Mesothelial cell of epicardium (in vitro differentiated cells): ENCODE measurements at places on chromosomes 16 and 17.

DNA sequence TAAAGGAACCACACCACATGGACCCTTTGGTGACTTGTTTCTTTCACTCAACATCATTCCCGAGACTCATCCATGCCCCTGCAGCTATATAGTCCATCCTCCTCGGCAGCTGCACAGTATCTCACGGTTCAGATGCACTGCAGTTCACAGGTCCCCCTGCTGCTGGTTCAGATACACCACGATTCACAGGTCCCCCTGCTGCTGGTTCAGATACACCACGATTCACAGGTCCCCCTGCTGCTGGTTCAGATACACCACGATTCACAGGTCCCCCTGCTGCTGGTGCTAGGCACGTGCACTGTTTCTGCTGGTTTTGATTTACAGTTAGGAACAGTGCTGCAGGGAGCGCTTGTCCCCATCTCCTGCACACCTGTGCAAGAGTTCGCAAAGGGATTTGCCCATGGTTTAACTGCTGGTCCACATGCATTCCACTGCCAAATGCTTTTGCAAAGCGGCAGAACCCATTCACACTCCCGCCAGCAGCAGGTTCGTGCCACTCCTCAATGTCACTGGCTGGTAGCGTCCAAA, 3.8 kb downstream of the HSDL1 start:
- H3K27me3 ChIP-seq = peaks cover 3% of the 10 kb centered on the region
- H3K36me3 ChIP-seq = peaks cover 10% of the 10 kb centered on the region
- peaks cover 32% of the 10 kb centered on the region for H3K4me1 ChIP-seq
- DNase-seq = no peak
- H3K4me3 ChIP-seq = no peak overlapping the region
- H3K27ac ChIP-seq = no peak overlapping the region

- H3K4me1 ChIP-seq = peaks cover 15% of the 10 kb centered on the region
- DNase-seq = no peak
- no peak overlapping the region for H3K4me3 ChIP-seq
- peaks cover 2% of the 10 kb centered on the region for H3K27me3 ChIP-seq
- no peak overlapping the region for H3K27ac ChIP-seq
- peaks cover 4% of the 10 kb centered on the region for H3K36me3 ChIP-seq
These were observed 15.7 kb downstream of the RAPGEFL1 start for GRCh38 chr17:40192961-40193360.

- no peaks in the 10 kb centered on the region for H3K27me3 ChIP-seq
- no peak for DNase-seq
- H3K36me3 ChIP-seq = peaks cover 12% of the 10 kb centered on the region
- peak overlapping the region; percentile 56 for H3K27ac ChIP-seq
- no peaks in the 10 kb centered on the region for H3K4me1 ChIP-seq
These were observed 20.1 kb downstream of the ZNF276 start for GRCh38 chr16:89741342-89742014.

DNA sequence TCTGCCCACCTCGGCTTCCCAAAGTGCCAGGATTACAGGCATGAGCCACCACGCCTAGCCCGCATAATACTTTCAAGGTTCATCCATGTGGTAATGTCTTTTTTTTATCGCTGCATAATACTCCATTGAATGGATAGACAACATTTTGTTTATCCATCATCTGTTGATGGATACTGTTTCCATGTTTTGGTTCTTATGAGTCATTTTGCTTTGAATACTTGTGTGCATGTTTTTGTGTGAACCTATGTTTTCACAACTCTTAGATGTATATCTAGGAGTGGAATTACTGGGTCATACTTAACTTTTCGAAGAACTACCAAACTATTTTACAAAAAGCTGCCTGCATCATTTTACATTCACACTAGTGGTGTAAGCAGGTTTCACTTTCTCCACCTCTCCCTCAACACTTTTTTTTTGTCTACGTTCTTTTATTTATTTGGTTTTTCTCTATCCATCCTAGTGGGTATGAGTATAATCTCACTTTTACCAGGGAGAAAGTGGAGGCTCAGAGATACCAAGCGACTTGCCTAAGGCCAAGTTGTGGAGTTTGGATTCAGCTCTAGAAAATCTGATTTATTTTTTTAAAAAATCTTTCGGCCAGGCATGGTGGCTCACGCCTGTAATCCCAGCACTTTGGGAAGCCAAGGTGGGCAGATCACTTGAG, 151.2 kb downstream of the CMIP start:
- peaks cover 23% of the 10 kb centered on the region for H3K4me1 ChIP-seq
- H3K27me3 ChIP-seq = no peaks in the 10 kb centered on the region
- no peaks in the 10 kb centered on the region for H3K36me3 ChIP-seq
- no peak overlapping the region for H3K27ac ChIP-seq

- DNase-seq = no peak
- no peak overlapping the region for H3K4me3 ChIP-seq
- no peak overlapping the region for H3K27ac ChIP-seq
These were observed 28.7 kb downstream of the NACA2 start for GRCh38 chr17:61562287-61562686.

- no peak for DNase-seq
- peaks cover 3% of the 10 kb centered on the region for H3K36me3 ChIP-seq
- no peak overlapping the region for H3K27ac ChIP-seq
These were observed 1799.0 kb downstream of the TP53TG3F start for GRCh38 chr16:35258381-35258780.

DNA sequence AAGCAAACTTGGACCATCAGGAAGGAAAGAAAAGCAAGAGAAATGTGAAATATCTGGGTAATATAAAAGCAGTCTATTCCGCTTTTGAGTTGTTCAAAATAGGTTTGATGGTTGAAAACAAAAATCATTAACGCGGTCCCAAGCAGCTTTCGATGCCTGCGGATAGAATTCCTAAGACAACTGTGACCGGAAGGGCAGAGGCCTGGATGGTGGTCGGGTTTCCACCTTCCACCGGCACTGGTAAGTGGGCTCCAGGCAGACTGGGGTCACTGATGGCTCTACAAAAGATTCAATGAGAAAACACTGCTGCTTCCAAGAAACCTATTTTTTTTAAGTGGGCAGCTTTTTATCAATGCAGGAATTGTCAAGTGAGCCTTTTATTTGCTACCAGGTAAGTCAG, 49.8 kb downstream of the ZCCHC14 start:
- no peaks in the 10 kb centered on the region for H3K27me3 ChIP-seq
- H3K36me3 ChIP-seq = peaks cover 44% of the 10 kb centered on the region
- peaks cover 12% of the 10 kb centered on the region for H3K4me1 ChIP-seq

GRCh38 chr17:28737770-28738679, 5.8 kb upstream of the TRAF4 start:
- H3K4me1 ChIP-seq = peaks cover 7% of the 10 kb centered on the region
- H3K27me3 ChIP-seq = no peaks in the 10 kb centered on the region
- no peak for DNase-seq

DNA sequence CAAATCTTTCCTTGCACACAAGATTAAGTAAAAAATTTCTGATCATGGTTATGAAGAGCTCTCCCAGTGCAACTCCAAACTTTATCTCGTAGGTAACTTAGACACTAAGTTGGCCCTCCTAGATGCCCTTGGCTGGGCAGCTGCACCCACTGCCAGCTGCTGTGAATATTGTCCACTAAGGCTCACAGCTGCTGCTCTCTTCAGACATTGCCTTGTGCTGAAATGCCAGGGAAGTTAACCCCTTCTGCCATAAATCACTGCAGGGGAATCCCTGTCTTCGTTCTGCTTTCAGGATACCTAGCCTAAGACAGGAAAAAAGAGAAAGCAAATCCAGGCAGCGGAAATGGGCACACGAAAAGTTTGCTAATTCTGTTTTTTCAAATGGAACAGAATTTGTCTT, 106.4 kb downstream of the IRX5 start:
- no peak overlapping the region for H3K27ac ChIP-seq
- DNase-seq = peak; percentile 3
- peaks cover 76% of the 10 kb centered on the region for H3K27me3 ChIP-seq
- H3K4me3 ChIP-seq = no peak overlapping the region
- no peaks in the 10 kb centered on the region for H3K36me3 ChIP-seq

DNA sequence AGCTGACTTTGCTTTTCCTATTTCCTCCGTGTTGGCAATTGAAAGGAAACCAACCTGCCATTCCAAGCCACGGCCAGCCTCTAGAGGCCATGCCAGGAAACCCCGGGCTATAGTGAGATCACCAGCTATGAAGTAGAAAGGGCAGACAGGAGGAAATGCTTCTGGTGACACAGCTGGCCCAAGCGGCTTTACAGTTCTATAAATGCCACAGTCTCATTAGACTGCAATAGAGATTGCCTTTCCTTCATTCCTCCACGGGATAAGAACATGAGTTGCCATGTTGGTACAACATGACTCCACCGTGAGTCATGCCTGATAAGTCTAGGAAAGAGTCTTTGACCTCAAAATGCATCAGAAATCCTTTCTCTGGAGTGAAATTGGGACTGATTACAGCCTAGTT, 384.9 kb downstream of the GRIN2A start:
- no peaks in the 10 kb centered on the region for H3K27me3 ChIP-seq
- H3K36me3 ChIP-seq = no peaks in the 10 kb centered on the region
- no peaks in the 10 kb centered on the region for H3K4me1 ChIP-seq
- DNase-seq = no peak

DNA sequence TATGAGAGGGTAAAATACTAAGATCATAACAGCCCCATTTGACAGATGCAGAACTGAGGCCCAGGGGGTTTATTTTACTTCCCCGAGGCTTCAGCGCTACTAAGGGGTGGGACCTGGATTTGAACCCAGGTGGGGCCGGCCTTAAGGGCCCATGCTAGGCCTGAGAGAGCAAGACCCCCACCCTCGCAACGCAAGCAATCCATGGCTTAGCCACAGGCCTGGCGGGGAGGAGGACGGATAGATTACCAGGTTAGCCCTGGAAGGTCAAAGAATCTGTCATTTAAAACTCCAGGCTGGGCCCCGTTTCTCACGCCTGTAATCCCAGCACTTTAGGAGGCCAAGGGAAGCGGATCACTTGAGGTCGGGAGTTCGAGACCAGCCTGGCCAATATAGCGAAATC, 1.9 kb upstream of the CDH3 start:
- peaks cover 34% of the 10 kb centered on the region for H3K4me1 ChIP-seq
- H3K27me3 ChIP-seq = peaks cover 3% of the 10 kb centered on the region
- no peaks in the 10 kb centered on the region for H3K36me3 ChIP-seq

- no peak overlapping the region for H3K27ac ChIP-seq
- H3K36me3 ChIP-seq = no peaks in the 10 kb centered on the region
- H3K4me3 ChIP-seq = no peak overlapping the region
- no peak for DNase-seq
- H3K4me1 ChIP-seq = peaks cover 18% of the 10 kb centered on the region
- no peaks in the 10 kb centered on the region for H3K27me3 ChIP-seq
These were observed 224.3 kb downstream of the SEC14L1 start for GRCh38 chr17:77364941-77365583.

DNA sequence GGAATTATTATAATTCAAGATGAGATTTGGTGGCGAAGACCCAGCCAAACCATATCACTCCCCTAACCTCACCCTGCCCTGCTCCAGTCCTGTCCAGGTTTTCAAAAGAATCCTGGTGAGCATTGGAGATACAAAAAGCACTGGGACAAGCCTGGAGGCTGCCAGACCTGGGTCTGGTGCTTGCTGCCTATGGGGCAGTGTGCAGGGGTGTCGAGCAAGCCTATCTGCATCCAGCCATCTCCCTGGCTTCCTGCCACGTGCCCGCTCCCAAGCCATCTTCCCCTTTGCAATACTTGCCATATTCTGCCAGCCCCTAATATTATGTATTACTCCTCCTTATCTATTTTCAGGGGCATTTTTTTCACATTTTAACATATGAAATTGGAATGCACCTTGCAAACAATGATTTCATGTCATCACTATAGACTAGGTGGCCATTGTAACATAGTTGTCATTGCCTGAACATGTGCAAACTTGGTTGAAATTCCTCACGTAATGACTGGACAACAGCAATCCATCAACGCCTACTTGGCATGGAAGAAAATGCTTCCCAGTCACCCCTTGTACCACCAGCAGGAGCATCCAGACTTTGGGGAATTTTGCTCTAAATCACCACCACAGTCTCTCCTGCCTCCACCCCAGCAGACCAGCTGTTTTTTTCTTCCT, 8.1 kb upstream of the KDM8 start:
- no peaks in the 10 kb centered on the region for H3K36me3 ChIP-seq
- peaks cover 2% of the 10 kb centered on the region for H3K27me3 ChIP-seq
- peaks cover 5% of the 10 kb centered on the region for H3K4me1 ChIP-seq
- DNase-seq = no peak
- peak overlapping the region; percentile 52 for H3K27ac ChIP-seq

DNA sequence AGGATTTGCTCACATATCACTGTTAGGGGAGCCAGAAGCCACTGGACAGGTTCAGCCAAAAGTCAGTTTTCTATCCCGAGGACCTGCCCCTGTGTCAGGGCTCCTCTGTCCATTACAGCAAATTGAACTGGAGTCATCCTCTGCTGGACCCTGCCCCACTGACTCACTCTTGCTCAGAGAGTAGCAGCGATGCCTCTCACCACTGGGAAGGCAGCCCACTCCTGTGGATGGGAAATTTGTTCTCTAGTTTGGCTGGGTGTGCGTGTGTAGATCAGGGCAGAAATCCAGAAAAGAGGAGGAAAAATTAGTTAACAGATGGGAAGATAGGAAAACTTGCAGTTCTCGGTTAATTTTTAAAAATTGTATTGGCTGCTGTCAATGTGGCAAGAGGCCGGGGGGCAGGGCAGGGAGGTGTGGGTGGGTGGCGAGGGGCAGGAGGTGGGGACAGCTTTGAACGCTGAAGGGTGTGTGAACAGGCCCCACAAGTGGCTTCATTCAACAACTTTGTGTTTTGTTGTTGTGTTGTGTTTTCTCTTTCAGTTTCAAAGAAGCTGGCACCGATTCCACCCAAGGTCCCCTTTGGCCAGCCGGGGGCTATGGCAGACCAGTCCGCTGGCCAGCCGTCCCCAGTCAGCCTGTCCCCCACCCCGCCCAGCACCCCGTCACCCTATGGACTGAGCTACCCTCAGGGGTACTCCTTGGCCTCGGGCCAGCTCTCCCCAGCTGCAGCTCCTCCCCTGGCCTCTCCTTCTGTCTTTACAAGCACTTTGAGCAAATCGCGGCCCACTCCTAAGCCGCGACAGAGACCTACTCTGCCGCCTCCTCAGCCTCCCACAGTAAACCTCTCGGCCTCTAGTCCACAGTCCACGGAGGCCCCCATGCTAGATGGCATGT, 33.6 kb downstream of the ELAC2 start:
- H3K36me3 ChIP-seq = peaks cover 3% of the 10 kb centered on the region
- H3K4me1 ChIP-seq = peaks cover 21% of the 10 kb centered on the region
- DNase-seq = no peak
- peak overlapping the region; percentile 73 for H3K27ac ChIP-seq

- DNase-seq = peak; percentile 22
- H3K27me3 ChIP-seq = peaks cover 62% of the 10 kb centered on the region
- no peak overlapping the region for H3K27ac ChIP-seq
- no peaks in the 10 kb centered on the region for H3K4me1 ChIP-seq
- no peak overlapping the region for H3K4me3 ChIP-seq
These were observed 245.6 kb upstream of the RBFOX1 start for GRCh38 chr16:7086822-7087616.

DNA sequence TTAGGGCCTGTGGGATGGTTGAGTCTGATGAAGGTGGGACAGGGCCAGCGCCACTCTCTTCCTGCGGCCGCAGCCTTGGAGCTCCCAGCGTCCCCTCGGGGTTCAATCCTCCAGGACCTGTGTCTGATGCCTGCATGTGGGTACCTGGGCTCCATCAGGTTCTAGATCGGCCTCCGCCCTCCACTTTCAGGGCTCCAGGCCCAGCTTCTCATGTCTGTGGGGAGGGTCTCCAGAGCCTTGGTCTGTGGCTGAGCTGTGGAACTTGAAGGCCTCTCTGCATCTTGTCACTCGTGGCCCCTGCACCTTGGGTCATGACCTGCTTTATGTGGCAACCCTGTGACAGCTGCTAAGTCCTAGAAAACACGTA, 89.8 kb upstream of the ZNF750 start:
- H3K36me3 ChIP-seq = peaks cover 36% of the 10 kb centered on the region
- no peak overlapping the region for H3K27ac ChIP-seq
- DNase-seq = no peak
- no peaks in the 10 kb centered on the region for H3K27me3 ChIP-seq
- no peak overlapping the region for H3K4me3 ChIP-seq

GRCh38 chr16:56108724-56109123, 82.6 kb upstream of the GNAO1 start:
- no peak overlapping the region for H3K27ac ChIP-seq
- no peaks in the 10 kb centered on the region for H3K36me3 ChIP-seq
